ENCODE measurements at places on chromosomes 7 and 10.
A peak's percentile ranks its signal among the peaks of the same experiment; 100 is the strongest.

GRCh38 chr7:105580022-105580740 is 1.1 kb downstream of the EFCAB10 start:
- DNase-seq, result no peak

DNA sequence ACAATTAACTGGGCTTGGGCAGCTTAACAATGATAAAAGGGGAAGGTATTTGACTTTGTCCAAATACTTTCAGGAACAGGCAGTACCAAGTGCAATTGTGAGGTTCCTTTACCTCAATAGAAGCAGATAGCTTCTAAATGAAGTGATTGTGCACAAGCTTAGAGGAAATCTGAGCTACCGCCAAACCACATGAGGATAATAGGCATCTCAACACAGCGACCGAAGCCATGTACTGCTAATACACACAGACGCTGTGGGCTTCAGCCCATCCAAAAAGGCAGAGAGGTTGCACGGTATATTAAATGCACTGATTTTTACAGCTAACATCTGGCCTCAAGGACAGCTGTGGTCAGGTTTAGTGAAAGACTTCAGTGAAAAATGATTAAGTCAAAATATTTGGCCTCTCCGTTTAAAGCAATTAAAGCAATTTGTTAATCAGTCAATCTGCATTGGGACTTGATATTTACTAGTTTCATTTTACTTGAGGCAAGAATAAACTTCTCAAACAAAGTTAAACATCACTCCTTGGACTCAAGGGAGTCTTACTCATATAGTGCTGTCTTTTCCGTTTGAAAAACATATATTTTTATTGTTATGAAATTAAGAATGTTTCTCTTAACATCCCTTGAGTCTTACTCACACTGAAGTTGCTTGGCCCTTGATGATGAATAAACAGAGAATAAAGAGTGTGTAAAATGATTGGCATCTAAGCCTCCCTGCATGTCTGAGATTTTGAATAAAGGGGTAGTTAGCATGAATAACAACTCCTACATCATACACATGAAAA is 306.3 kb downstream of the C7orf25 start:
- no peak for DNase-seq

GRCh38 chr7:158814637-158815036 is 14.7 kb downstream of the ESYT2 start:
- peak; percentile 26 for DNase-seq

GRCh38 chr10:117578490-117578889 is 35.9 kb downstream of the EMX2 start:
- DNase-seq, result no peak

- no peak for DNase-seq
These were observed 54.5 kb upstream of the PDZD8 start for GRCh38 chr10:117429643-117430265.

GRCh38 chr10:28606568-28606967 is 70.8 kb upstream of the BAMBI start:
- DNase-seq, result no peak

DNA sequence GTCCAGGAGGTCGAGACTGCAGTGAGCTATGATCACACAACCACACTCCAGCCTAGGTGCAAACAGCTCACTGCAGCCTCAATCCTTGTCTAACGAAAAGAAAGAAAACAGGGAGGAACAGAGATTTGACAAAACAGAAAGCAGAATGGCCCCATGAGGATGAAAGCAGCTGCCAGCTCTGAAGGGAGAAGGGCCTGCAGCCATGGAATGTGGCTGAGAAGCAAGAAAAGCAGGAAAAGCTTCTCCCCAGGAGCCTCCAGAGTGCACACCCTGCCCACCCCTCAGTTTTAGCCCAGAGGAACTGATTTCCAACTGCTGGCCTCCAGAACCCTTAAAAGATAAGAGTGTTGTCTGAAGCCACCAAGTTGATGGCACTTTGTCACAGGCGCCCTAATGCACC is 13.0 kb downstream of the ESYT2 start:
- DNase-seq, result no peak

- no peak for DNase-seq
These were observed 3.5 kb downstream of the AIMP2 start for GRCh38 chr7:6012355-6013104.

DNA sequence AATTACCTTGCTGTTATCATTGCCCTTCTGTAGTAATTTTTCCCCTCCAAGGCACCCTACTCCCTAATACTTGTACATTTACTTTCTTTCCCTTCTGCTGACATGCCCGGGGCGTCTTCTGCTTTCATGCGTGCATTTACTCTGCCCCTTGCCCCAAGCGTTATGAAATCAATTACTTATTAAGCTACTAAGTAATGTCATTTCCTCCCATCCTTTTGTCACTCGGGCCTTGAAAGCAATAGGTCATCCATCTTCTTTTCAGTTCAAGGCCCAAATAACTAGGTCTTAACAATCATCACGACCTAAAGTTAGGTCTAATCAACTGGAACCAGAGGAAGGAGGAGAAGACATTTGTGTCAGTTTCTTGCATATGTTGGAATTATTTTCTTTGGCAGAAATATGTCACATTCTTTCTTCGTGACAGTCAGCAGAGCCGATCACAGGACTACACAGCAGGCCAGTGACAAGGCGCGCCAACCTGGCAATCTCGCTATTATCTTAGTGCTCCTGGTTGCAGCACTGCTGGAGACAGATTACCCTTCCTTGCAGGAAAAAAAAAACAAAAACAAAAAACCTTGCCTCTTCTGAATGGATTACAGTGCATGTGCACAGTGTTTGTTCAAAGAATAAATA is 179.2 kb downstream of the RELN start:
- no peak for DNase-seq

DNA sequence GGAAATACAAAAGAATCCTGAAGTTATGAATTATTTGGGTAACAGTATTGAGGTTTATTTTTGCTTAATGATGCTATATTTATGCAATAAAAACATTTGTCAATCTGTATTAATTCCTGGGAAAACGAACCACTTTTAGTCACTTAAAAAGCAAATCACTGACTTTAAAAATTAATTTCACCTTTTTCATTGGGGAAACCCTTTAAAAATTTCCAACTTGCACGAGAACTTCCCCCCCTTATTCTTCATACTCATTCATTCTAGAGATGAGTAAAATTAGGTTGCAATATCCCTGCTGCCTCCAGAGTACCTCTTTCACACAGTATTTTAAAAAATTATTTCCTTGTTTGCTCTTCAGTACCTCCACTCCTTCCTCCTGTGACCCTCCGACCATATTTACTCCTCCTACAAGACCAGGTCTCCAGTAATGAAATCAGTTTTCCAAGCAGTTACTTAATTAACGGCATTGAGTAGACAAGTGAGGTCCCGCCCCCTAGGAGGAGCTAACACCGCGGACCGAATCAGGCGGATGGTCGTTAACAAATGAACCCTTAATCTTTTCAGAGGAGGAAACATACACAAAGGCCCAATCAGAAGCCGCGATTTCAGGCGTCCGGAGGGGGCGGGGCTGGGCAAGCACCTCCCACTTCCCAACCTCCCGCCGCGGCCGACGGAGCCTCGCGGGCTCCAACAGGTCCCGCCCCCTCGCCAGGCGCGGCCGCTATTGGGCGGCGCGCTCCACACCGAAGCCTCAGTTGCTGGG is 465 bp upstream of the TRIM24 start:
- DNase-seq, result peak; percentile 97

- no peak for DNase-seq
These were observed 27.4 kb downstream of the MINPP1 start for GRCh38 chr10:87531908-87532622.

GRCh38 chr7:157671358-157672255 is 334.8 kb downstream of the DNAJB6 start:
- no peak for DNase-seq

GRCh38 chr7:140348161-140348849 is 50.0 kb downstream of the SLC37A3 start:
- no peak for DNase-seq

GRCh38 chr10:114195079-114195478 is 15.9 kb downstream of the TDRD1 start:
- DNase-seq, result no peak

DNA sequence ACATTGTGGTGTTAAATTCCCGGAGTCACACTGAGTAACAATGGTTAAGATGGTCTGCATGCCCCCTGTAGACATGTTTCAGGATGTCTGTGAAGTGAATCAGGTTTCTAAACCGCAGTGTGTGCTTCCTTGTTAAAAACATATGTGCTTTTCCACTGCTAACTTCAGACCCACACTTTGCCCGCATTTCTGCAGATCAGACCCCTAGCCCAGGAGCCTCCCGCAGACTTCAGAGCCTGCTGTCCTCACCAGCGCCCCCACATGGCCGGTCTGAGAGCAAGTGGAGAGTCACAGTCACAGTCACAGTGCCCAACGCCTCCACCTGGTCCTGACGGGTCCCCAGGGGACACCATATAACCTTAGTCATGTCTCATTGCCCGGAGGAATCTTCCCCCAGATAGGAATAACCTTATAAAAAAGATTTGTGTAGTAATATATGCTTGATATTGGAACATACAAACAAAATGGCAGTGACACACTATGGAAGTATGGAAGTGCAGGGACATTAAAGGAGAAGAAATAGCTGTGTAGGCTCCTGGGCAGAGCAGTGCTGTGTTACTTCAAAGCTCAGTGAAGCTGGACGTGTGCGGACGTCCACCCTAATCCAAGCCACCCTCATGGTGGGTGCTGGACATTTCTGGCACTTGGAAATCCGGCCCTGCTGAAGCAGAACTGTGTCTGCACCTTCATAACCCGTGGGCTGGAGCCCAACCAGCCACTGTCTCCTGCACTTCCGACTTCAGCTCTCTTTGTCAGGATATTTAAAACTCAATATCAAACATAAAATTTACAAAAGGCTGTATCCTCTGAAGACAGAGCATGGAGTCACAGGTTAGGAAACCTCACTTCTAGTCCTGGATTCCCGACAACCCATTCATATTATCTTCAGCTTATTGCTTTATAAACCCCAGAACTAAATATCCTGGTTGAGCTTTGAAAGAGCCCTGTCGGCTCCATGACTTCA is 29.0 kb downstream of the GSTO2 start:
- DNase-seq, result no peak

DNA sequence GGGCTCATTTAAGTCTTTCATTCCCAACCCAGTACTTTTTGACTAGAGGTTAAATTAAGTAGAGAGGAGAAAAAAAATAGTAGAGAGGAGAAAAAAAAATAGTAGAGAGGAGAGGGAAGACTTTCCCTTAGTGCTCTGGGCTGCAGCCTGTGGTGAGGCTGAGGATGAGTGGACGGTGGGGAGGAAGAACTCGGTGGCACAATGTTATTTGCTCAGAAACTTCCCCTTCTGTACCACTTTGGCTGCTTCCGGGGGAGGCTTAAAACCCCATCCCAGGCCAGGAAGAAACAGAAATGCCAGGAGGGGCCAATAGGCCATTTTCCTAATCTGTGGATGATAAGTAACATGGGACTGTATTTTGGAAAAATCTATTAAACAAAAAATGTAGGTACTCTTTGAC is 14.6 kb upstream of the MLXIPL start:
- DNase-seq, result no peak

GRCh38 chr7:22213081-22213480 is 143.9 kb downstream of the RAPGEF5 start:
- DNase-seq, result no peak

- DNase-seq, result no peak
These were observed 122.2 kb upstream of the MGMT start for GRCh38 chr10:129344731-129345355.

DNA sequence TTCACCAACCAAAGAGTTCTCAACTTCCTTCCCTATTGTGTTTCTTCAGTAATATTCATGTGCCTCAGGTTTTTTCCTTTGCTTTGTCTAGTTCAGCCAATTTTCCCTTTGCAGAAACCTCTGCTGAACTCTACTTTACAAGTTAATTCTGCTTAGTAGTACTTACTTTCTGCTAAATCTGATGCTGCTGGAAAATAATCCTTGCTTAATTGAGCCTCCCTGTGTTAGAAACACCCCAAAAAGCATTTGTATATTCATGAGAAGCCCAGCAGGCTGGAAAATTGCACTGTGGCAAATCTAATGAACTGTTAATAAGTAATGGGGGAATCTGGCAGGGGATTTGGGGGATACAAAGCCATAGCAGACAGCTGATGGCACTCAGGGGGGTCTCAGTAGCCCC is 78.5 kb downstream of the CDCA7L start:
- no peak for DNase-seq

DNA sequence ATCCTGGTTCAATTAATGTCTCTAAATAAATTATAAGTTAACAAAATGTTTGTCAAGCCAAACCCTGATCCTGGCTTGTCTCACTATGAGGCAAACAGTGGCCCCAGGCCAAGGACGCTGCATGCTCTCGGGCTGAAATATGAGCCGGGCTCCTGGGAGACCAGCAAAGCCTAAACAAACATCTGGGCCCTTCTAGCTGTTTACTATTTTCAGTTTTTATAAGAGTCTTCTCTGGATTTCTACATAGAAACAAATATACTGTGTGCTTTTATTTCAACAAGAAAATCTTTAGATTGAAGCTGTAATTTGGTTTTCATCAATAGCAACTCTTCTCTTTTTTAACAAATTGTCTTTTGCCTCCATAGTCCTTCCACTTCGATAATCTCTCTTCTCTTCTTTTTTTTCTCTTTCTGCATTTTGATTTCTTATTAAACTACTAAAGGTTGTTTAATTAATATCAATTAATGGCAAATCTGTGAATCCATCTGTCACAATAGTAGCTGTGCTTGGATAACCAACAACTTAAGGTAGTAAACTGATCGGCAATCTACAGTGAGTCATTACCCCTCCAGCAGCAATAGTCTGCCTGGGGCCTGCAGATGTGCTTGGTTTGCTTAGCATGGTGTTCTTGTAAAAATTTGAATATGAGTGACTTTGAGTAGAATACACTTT is 83.3 kb upstream of the DNAJC1 start:
- no peak for DNase-seq

DNA sequence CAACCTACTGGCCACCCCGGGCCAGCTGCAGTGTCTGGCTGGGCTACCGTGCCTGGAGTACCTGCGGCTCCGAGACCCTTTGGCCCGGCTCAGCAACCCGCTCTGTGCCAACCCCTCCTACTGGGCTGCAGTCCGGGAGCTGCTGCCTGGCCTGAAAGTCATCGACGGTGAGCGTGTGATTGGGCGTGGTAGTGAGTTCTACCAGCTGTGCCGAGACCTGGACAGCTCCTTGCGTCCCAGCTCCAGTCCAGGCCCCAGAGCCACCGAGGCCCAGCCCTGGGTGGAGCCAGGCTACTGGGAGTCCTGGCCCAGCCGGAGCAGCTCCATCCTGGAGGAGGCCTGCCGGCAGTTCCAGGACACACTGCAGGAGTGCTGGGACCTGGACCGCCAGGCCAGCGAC is 4.2 kb downstream of the RARRES2 start:
- no peak for DNase-seq

GRCh38 chr10:103124420-103125096 is 68.5 kb downstream of the NT5C2 start:
- DNase-seq, result no peak

DNA sequence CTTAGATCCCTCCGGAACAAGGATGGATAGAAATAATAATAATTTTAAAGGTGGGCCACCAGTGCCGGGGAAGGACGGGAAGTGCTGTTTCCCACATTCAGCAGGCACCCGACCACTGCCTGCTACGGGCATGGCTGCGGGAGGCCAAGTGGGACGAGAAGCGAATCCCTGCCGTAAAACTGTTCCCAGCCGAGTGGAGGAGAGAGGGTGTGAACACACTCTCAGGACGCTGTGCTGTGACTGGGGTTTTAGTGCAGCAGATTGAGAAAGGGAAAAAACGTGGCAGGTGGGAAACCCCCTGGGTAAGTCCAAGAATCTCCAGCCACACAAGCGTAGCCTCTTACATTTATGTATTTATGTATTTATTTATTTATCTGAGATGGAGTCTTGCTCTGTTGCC is 158.8 kb downstream of the DNAJB6 start:
- no peak for DNase-seq

- no peak for DNase-seq
These were observed at the start of gene LDB3 for GRCh38 chr10:86668297-86669165. TSS of gene LDB3 (plus strand) at chr10:86668511. CDS start at chr10:86668692, 181 bp downstream.
